ENCODE measurements at places on chromosomes 6 and 20.

- DNase-seq: peak; percentile 7
Observed at GRCh38 chr6:156174031-156174890, 602.9 kb upstream of the ARID1B start.

DNA sequence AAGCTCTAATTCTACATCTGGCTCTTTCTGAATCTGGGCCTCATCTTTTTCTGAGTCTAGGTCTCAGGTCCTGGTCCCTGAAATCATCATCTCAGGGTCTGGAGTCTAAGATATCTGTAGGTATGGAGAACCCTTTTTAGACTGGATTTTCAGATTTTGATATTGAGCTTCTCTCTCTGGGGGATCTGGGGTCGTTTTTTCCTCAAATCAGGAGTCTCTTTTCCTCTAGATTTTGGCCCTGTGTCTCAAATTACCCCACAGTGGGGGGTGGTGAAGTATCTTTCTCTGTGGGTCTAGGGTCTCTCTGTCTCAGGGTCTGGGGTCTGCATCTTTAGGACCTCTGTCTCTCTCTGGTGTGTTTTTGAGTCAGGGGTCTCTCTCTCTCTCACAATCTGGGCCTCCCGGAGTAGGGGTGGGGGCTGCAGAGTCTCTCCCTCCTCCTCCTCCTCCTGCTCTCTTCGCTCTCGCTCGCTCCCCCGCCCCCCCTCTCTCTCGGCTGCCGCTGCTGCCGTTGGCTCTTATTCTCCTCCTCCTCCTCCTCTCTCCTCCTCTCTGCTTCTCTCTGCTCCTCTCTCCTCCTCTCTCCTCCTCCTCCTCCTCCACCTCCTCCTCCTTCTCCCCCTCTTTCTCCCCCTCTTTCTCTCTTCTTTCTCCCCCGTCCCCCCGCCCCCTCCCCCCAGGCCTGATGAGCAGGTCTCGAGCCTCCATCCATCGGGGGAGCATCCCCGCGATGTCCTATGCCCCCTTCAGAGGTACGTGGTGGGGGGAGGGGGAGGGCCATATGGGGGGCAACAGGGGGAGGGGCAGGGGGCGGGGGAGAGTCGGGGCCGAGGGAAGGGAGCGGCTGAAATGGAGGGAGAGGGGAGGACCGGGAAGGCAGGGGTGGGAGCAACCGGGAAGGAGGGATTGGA lies at the start of gene SYNGAP1:
Gene SYNGAP1 (plus strand): TSS at position 486 of the 911 bp plus-strand sequence. CDS start 200 bp downstream, at position 686.
- no peak for DNase-seq

- no peak for DNase-seq
Observed at GRCh38 chr6:15927531-15928225, 201.2 kb upstream of the MYLIP start.

DNA sequence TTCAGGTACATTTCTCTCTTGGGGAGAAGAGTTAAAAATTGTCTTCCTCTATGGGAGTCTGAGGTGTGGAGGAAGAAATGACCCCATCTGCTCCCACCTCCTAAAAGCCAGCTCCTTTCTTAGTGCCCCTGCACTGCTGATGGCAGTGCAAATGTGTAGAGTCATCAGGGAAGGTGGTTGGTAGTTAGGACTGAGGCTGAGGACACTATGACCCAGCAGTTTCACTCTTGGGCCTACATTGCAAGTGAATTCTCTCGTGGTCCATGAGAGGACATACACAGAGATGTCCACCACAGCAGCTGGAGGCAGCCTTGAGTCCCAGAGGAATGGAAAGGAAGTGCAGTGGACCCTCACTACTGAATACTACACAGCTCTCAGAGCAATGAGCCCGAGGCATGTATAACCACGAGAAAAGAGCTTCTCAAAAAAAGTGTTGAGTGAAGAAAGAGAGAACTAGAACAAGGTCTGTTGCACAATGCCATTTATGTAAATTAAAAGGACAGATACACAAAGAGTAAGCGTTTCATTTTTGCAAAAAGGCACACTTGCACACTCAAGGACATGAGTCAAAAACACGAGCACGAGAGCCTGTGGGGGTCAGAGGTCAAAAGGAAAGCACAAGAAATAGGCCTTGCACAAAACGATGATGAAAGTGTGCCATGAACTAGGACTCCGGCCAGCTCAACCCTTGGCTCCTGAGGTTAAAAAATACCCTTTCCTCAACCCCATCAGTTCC lies 308.2 kb upstream of the PRND start:
- no peak for DNase-seq

DNA sequence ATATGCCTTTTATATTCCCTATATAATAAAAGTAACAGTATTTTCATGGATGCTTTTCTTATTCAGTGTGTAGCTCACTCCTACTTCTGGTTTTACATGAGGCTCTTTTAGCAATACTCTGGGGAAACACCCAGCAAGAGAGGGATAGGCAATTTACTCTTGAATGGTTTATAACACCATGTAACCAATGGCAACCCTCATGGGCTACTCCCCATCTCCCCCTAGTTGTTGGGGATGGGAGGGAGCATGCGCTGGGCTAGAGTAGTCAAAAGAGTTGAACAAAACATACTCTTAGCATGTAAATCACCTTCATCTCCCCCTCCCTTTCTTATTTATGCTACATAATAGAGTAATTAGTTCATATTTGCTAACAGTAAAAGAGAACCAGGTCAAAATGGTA lies 140.1 kb upstream of the LRFN2 start:
- DNase-seq: no peak

GRCh38 chr6:23601811-23602345 lies 524.1 kb upstream of the NRSN1 start:
- no peak for DNase-seq

GRCh38 chr6:131762984-131763383 lies 44.8 kb upstream of the ENPP1 start:
- no peak for DNase-seq

DNA sequence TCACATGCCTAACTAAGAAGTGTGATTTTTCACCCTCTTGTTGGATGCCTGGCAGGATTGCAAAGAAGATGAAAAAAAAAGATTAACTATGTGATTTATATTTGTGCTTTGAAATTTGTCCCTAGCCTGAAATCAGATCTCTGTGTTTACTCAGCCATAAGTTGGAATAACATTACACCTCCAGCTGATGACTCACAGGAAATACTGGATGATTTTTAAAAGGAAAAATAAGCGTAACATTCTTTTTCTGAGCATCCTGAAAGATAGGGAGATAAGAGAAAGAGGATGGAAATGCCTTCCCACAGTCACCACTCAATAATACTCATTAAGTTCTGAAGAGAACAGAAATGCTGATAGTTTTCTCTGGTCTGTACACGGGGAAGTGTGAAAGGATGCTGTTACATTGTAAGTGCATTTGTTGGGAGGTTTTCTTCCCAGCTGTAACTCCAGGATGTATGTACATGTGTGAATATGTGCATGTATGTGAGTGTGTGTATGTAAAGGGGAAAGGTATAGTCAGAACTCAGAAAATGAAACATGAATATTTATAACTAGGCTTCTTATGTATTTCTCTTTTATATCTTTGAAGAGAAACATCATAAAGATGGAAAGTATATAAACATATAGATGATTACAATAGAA lies 37.4 kb upstream of the RIPPLY2 start:
- no peak for DNase-seq

DNA sequence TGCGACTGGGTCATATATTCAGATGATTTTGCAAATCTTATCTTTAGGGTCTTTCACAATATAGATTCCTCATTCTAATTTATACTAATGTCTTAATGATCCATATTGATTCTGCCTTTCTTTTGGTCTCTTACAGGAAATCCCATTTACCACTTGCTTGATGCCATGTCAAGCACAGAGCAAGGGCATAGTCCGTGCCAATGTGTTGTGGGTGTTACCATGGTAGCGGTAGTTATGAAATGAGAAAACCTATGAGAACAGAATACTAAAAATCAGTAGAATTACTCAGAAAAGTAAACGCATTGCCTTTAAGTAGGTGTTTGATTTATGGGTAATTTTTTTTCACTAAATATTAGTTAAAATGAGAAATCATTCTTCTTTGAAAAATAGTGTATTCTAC lies 153.9 kb upstream of the RAB32 start:
- no peak for DNase-seq

GRCh38 chr6:56594699-56595098 lies 48.0 kb downstream of the DST start:
- no peak for DNase-seq

- DNase-seq: no peak
Observed at GRCh38 chr20:18978311-18978710, 164.7 kb downstream of the SCP2D1 start.

GRCh38 chr20:25045343-25045712 lies 12.6 kb downstream of the ACSS1 start:
- no peak for DNase-seq

- no peak for DNase-seq
Observed at GRCh38 chr6:56356426-56356825, 109.0 kb upstream of the COL21A1 start.

DNA sequence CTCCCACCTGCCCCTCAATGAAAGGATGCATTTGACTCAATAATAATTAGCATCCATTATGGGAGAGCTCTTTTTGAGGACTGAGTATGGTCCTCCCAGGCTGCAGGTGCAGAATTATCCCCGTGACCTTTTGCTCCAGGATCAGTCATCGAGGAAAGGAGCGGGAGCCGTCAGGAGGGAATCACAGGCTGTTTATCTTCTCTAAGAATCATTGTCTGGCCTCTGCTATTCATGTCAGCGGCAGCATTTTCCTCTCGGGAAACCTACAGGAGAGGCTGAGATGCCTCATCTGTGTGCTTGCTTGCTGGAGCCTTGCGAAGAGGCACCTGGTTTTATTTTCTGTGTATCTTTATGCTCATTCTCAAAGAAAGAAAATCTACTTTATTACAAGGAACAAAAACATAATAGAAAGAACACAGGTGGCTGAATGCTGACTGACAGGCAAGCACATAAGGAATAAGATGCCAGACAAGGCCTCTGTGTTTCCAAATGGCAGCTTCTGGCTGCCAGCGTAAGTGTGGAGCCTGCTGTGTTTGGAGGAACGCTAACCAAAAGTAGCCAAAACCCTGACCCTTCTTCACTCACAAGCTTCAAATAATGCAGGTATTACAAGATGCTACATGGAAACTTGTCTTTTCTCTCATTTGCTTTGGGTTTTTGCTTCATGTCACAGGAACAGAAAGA lies 539.1 kb upstream of the MARCKS start:
- DNase-seq: no peak

DNA sequence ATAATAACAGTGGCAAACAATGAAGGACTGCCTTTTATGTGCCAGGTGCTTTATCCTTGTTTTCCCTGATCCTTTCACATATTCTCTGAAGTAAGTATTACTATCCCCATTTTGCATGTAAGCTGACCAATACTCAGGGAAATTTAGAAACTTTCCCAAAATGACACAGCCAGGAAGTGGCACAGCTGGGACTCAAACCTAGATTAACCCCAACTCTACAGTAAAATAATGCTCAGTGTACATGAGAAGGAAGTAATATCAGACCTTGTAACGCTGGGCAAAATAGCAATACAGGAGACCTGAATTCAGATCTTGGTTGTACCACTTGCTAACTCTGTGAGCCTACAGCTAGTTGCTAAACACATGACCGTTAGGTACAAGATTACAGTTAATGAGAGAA lies 26.8 kb upstream of the NRSN1 start:
- DNase-seq: no peak

DNA sequence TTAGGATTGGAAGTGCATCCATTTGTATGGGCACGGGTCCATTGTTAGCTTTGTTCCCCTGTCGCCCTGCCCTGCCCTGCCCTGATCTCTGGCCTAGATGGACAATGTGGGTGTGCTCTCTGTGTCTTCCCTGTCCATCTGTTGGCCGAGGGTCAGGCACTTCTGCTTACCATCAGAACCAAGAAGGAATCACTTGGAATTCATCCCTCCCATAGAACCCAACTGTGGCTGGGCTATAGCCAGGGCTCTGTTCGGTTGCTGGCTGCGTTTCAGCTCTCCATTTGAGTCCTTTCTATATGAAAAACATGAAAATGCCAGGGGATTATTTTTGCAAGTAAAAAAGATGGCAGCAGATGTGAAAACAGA lies 26.6 kb upstream of the TULP4 start:
- DNase-seq: no peak

DNA sequence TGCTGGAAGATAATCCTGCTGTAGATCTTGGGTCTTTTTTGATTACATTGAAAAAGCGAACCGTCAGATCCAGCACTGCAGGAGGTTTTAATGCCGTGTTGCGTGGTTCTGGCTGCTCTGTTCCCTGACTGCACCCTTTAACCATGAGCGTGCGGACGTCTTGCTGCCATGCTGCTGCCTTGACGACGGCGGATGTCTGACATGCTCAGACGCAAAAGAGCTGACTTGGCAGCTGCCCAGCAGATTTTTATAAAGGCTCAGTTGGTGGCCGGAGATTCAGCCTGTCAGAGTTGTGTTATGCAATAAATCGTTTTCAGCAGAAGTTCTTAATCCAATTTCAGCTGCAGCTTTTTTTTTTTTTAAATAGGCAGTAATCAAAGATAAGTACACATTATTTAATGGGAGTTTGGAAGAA lies 119.4 kb downstream of the JARID2 start:
- no peak for DNase-seq

- DNase-seq: no peak
Observed at GRCh38 chr6:56802584-56802983, 152.3 kb upstream of the BEND6 start.

GRCh38 chr6:97294451-97294850 lies 11.4 kb upstream of the MMS22L start:
- DNase-seq: no peak

- no peak for DNase-seq
Observed at GRCh38 chr20:17916433-17916891, 52.1 kb downstream of the SNX5 start.

DNA sequence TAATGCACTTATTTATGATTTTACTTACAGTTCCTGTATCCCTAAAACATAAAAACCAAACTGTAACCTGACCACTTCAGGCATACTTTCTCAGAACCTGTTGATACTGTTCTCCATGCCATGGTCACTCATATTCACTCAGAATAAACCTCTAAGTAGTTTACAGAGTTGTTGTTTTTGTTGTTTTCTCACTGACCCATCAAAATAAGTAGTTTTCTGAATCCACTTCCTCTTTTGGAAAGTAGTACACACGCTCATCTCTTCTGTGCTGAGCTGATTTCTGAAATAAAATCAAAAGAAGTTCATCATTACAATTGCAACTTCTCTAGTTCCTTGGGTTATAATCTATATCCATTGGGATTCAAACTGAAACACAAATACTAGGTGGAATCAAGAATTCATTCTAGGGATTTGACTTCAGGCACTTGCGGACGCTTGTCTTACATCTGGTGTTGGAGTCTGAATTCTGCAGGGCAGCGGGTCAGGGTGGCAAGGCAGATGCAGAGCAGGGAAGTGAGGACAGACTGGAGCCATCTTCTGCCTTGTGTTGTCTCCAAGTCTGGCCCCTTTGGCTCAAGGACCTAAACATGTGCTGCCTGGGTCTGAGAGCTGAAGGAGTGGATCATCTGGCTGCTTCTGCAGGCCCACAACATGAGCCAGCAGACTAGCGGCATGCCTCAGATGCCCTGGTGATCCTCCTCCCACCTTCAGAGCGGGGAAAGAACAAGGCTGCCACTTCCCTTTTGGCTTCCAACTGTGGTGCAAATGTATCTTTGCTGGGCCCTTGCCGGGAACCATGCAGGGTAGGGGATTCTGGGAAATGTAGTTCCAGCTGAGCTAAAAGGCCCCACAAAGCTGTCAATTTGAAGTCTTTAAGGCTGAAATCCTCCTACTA lies 167.9 kb upstream of the MYLIP start:
- no peak for DNase-seq

GRCh38 chr20:8800089-8800488 lies 268.8 kb upstream of the PLCB4 start:
- DNase-seq: no peak

- peak; percentile 13 for DNase-seq
Observed at GRCh38 chr6:110682460-110682853, 132.8 kb downstream of the CDK19 start.

GRCh38 chr20:62363920-62364851 lies 2.9 kb downstream of the LAMA5 start:
- no peak for DNase-seq

GRCh38 chr20:40050596-40050995 lies 638.4 kb downstream of the MAFB start:
- no peak for DNase-seq

All from activated T-helper 9 cell treated with anti-CD3 and anti-CD28 coated beads, Interleukin-2, amount 50 U/mL, for 16 hours (primary cell).